ENCODE measurements at places on chromosomes 3 and 15.

- no peak for DNase-seq
These were observed 59.4 kb upstream of the TRPM1 start for GRCh38 chr15:31160740-31161495.

- DNase-seq, result no peak
These were observed 194.4 kb downstream of the KBTBD8 start for GRCh38 chr3:67192466-67192865.

DNA sequence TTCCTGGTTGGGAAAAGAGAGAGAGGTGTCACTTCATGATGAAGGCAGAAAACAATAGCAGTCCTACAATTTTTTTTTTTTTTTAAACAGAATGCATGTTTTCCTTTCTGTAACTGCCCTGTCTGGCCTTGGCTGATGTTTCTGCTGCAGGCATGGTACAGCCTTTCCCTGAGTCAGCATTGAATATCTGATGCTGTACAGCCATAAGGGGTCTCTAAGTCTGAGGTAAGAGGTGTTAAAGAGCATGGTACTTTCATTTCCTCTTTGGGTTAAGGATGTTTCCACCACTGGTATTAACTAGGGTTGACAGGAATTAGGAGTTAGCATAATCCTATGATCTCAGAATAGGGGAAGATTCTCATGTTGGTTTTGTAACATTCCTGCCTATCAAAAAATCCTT, 147.4 kb downstream of the CHST2 start:
- DNase-seq, result no peak

DNA sequence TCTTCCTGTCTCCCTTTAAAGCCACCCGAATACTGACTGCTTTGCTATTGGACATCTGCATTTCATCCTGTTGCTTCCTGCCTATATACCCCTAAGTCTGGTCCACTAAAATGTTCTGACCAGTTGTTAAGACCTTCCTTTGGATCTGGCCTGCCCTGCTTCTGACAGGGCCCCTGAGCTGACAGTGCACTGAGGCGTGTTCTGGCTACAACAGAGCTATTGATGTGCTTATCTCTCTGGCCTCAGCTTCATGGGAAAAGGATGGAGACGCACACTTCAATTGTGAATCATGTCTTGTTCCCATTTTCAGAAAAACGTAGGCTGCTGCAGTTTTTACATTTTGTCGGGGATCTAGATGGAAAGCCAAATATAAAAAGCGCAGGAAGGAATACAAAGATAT, 7.1 kb upstream of the P3H2 start:
- DNase-seq, result no peak

DNA sequence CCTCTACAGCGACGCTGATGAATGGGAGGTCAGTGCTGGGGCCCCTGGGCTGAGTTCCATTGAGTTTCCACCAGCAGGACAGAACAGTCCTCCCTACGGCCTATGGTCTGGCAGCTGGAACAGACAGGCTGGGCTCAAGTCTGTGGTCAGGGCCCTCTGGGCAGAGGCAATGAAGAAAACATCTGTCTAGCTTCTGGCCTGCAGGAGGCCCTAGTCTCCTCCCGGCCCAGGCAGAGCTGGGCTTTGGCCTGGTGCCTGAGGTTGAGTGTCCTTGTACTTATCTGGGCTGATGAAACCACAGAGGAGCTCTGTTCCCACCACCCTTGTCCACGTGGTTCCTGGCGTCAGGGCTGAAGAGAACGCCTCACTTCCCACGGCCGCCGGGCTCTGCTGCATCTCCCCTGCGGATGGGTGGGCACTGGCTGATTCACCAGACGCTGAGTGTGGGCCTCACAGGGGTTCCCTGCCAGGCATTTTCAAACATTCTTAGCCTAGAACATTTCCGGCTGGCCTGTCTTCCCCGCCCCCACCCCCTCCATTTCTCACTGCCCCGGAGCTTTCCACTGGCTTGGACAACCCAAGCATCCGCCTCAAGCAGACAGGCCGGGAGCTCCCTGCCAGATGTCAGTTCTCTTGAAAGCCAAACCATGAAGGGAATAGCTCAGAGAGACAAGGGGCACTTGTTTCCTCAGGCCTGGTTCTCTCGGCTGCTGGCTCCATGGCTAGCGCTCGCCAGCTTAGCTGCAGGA, 20.3 kb downstream of the PPCDC start:
- DNase-seq, result peak; percentile 70

- no peak for DNase-seq
These were observed 18.4 kb downstream of the ZBTB38 start for GRCh38 chr3:141386611-141387111.

- no peak for DNase-seq
These were observed 166.4 kb downstream of the SUCNR1 start for GRCh38 chr3:152039887-152040286.

DNA sequence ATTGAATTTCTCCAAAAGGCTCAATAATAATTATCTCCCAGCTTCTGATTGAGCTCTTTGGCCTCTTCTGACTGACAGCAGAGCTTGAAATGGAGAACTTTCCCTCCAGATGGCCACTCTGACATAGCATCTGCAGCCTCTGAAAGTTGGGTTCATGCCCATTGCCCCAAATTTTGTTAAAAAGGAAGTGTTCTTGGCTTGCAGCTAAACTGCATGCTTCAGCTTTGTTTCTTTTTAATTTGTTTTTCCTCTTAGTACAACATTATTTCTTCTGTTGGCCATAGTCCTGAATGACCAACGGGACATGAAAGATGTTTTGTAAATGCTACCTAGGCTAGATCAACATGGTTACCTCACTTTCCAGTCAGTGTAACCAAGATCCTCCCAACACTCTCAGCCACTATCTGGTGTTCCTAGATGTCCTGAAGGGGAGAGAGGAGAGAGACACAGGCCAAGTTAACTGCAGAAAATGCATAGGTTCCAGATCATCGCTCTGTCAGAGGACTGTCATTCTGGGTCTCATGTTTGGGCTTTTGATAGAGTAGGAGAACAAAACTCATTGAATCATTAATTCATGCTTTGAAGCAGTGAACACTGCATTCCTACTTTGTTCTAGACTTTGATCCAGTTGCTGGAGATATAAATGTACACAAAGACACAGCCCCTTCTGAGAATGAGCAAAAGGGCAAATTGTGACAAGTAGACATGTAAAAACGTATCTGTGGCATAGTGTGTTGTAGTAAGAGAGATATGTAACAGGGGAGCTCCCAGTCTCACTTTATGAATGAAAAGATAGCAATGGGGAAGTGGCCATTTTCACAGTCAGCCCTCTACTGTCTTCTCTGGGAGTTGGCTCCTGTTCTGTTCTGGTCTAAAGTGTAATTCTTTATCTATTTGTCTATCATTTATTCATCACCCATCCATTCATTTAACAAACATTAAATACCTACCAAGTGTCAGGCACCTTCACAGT, 156.2 kb downstream of the ZNF621 start:
- DNase-seq, result peak; percentile 40

GRCh38 chr15:59222906-59223550, 16.4 kb downstream of the LDHAL6B start:
- DNase-seq, result no peak

DNA sequence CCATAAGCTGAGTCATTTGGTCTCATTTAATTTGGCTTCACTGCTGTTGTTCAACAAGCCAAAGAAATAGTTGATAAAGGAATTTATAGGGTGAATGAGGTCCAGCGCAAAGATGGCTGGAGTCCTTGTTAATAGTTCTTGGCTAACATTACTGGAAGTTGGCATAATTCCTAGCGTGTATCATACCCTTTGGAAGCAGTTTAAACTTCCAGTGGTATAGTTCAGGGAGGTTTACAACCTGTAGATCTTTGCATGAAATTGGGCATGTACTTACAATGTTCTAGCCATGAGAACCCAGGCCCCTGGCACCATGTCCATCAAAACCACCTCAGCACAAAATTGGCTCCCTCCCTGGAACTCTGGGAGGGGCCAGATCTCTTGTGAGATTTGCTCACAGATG, 380.8 kb downstream of the LRTM1 start:
- DNase-seq, result no peak

DNA sequence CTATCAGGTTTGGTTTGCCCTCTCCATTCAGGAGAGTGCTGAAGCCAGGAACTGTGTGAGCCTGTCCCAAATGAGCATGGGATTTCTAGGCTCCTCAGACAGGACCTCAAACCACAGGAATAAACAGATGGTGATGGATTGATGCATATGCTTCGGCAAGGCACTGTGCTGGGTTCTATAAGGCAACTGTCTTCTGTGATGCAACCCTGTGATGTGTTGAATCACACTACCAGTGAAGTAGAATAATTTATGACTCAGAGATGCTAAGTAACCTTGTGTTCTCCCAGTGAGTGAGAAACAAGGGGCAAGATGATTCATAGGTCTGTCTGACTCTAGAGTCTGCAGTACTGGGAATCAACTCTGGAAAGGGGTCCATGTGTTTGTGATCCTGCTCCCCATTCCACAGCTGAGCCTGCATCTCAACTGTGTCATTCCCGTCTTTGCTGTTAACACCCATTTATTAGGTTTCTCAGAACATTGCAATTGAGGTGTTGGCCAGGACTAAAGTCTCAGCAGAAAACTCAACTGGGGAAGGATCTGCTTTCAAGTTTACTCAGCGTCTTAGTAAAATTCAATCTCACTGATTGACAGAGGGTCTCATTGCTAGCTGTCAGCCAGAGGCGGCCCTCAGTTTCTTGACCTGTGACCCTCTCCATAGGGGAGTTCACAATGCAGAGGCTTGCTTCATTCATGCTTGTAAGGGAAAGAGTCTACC, 510.1 kb upstream of the CFAP20DC start:
- peak; percentile 98 for DNase-seq
